ENCODE measurements at places on chromosomes 4 and X. TPM values are rescaled to one million over a fixed set of nuclear protein-coding genes. Genes with fewer than 3 reads are reported as not detected.

GRCh38 chrX:9628779-9629493 is 136.7 kb downstream of the GPR143 start:
- DNase-seq, result no peak

DNA sequence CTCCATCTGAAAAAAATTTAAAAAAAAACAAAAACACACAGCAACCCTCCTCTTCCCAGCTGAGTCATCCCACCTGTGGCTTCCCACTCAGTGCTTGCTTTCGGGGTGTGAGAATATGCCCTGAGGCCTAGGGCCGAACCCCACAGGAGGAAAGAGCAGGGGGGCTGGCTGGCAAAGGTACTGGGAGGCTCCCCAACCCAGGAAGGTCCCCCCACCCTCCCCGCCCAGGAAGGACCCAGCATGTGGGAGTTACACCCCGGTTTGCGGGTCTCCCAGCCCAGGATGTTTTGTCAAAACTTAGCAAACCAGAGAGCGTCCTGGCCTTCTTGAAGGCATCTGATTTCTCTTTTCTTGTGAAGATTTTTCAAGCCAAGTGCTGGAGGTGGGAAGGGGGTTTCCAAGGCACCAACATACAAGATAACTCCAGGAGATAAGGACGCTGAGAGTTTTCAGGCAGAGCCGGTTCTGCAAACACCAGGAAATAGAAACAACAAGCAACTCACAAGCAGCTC is 25.7 kb upstream of the CSF2RA start:
- DNase-seq, result no peak

GRCh38 chr4:106677213-106677612 is 308.6 kb upstream of the GIMD1 start:
- no peak for DNase-seq

The PLXNA3 gene
- polyA plus RNA-seq, result 17.0 TPM

DNA sequence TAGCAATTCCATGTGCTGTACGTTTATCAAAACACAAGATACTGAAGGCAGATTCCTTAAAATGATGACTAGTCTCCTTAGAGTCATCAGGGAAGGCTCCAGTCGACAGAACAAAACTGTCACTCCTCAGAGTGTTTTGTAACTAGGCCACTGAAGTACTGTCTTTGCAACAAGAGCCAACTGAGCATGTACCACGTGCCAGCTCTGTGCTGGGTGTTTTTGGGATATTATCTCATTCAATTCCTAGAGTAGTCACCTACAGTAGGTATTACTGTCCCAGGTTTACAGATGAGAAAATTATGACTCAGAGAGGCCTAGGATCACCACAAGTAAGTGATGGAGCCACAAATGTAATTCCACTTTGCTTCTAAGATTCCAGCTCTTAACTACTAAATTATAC is 18.3 kb upstream of the NUP54 start:
- no peak for DNase-seq

The RASL11B gene
- polyA plus RNA-seq, result 32.6 TPM

GRCh38 chr4:53005808-53006207 is 143.7 kb downstream of the RASL11B start:
- no peak for DNase-seq

The ATP8A1 gene
- polyA plus RNA-seq, result 10.0 TPM

GRCh38 chr4:17286752-17287460 is 225.0 kb downstream of the QDPR start:
- DNase-seq, result no peak

The STEEP1 gene
- polyA plus RNA-seq, result 22.9 TPM

The SMIM14 gene
- 83.6 TPM for polyA plus RNA-seq

DNA sequence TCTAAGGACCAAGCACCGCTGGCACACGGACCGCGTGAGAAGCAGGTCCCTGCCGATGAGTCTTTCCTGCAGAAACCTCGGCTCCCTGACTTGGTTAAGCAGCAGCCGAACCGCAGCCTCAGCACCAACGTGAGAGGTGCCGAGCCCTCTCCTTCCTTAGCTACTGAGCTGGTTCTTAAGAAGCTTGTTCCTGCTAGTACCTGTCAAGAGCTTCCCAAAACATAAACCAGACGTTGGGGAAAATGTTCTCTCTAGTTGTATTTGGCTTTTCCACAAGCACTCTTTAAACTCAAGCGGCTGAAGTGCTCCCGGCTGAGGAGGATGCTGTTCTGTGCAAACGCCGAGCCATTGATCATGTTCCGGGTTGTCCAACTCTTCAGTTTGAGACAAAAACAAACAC is 29.3 kb upstream of the TLR3 start:
- no peak for DNase-seq

The HTRA3 gene
- 163 TPM for polyA plus RNA-seq

- no peak for DNase-seq
Measured at GRCh38 chr4:185358959-185359358, 36.8 kb downstream of the LRP2BP start.

DNA sequence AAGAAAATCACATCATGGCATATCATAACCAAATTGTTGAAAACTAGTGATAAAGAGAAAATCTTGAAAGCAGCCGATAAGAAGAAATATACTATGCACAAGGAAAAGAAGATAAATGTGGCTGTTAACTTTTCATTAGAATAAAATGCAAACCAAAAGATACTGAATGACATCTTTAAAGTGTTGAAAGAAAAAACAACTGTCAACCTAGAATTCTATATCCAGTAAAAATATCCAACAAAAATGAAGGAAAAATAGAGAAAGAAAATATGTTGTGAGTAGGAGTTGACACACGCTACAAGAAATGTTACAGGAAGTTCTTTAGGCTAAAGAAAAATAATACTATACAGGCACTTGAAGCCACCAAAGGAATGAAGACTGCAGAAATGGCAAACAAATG is 82.0 kb downstream of the FAM184B start:
- DNase-seq, result no peak

- DNase-seq, result peak; percentile 80
Measured at GRCh38 chrX:150362599-150363481, at the start of gene MAMLD1. Gene MAMLD1 (plus strand): TSS chrX:150363317. CDS start chrX:150445517, 82,200 bp downstream.

GRCh38 chrX:111151764-111152163 is 55.8 kb downstream of the PAK3 start:
- no peak for DNase-seq

DNA sequence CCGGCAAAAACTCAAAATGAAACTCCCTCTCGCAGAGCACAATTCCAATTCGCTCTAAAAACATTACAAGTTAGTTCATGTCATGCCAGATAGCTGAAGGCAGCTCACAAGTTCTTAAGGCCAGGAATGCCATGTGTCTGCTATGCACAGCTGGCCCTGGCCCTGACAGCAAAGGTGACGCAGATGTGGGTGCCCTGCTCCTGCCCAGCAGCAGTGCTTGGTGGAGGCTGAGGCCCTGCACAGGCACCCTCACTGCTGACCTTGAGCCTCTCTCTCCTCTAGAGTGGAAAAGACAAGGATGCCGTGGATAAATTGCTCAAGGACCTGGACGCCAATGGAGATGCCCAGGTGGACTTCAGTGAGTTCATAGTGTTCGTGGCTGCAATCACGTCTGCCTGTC is 2.9 kb downstream of the S100P start:
- DNase-seq, result no peak

The SPANXA1 gene
- not detected for polyA plus RNA-seq

- no peak for DNase-seq
Measured at GRCh38 chrX:63525491-63525890, 174.4 kb upstream of the SPIN4 start.

GRCh38 chr4:5051278-5052203 is at the start of gene STK32B:
Gene STK32B (plus strand): TSS chr4:5051480.
- peak; percentile 66 for DNase-seq

- DNase-seq, result no peak
Measured at GRCh38 chr4:7487998-7488671, 53.4 kb upstream of the PSAPL1 start.

- no peak for DNase-seq
Measured at GRCh38 chr4:83221897-83222441, 62.6 kb downstream of the COQ2 start.

DNA sequence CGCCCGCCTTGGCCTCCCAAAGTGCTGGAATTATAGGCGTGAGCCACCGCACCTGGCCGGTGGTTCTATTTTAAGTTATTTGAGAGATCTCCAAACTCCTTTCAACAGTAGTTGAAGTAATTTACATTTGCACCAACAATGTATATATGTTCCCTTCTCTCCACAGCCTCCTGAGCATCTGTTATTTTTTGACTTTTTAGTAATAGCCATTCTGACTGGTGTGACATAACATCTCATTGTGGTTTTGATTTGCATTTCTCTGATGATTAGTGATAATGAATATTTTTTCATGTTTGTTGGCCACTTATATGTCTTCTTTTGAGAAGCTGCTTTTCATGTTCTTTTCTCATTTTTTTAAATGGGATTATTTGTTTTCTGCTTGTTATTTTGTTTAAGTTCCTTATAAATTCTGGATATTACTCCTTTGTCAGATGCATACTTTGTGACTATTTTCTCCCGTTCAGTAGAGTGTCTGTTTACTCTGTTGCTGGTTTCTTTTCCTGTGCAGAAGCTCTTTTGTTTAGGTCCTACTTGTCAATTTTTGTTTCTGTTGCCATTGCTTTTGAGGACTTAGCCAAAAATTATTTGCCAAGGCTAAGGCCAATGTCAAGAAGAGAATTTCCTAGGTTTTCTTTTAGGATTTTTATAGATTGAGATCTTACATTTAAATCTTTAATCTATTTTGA is 213.2 kb downstream of the ARHGAP24 start:
- DNase-seq, result no peak

DNA sequence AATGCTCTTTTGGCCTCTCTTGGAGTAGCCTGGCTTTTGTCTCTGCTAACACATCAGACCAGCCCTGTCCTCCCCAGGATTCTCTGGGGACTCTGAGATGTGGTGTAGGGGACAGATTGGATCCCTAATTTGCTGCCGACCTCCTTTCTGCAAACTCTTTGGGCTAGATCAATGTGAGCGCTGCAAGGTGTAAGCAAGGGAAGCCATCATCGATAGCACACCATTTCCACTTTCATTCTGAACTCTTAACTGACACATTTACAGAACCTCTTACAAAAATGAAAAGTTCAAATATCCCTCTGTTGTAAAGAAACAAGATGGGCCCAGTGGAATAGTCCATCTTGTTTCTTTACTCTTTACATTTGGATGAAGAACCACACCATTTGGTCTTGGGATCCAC is 46.6 kb downstream of the PGRMC2 start:
- DNase-seq, result no peak

DNA sequence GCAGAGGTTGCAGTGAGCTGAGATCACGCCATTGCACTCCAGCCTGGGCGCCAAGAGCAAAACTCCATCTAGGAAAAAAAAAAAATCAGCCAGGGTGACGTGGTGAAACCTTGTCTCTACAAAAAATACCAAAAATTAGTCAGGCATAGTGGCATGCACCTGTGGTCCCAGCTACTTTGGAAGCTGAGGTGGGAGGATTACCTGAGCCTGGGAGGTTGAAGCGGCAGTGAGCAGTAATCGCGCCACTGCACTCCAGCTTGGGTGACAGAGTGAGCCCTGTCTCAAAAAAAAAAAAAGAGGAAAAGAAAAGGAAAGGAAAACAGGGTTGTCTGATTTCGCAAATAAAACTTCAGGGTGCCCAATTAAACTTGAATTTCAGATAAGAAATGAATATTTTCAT is 106.1 kb downstream of the RBM47 start:
- DNase-seq, result no peak

- no peak for DNase-seq
Measured at GRCh38 chr4:7608046-7608445, 173.3 kb upstream of the PSAPL1 start.

The TEC gene
- polyA plus RNA-seq, result 0.67 TPM

- no peak for DNase-seq
Measured at GRCh38 chrX:121496966-121497365, 449.6 kb downstream of the GLUD2 start.

The FGF2 gene
- polyA plus RNA-seq, result 9.4 TPM

DNA sequence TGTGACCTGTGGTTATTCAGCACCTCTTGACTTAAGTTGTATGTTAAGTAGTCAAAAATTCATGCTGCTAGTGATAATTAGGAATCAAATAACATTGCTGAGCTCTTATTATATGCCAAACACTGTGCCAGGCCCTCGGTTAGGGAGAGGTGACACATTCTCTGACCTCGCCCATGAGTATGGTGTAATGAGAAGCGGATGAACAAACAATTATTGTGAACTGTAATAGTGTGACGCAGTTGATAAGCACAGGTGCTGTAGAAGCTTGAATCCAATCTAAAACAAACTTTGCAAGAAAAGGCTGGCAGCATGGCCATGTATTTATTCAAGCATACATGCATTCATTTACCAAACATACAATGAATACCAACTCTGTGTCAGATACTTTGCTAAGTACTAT is 303.5 kb upstream of the HS3ST1 start:
- no peak for DNase-seq

The ITIH6 gene
- polyA plus RNA-seq, result 0.05 TPM

- no peak for DNase-seq
Measured at GRCh38 chr4:158666892-158667291, 4.8 kb downstream of the C4orf46 start.

GRCh38 chrX:105837232-105837631 is 14.9 kb downstream of the NRK start:
- peak; percentile 87 for DNase-seq

GRCh38 chrX:139642241-139642927 is 65.6 kb downstream of the MCF2 start:
- DNase-seq, result no peak

The FGF13 gene
- 5.7 TPM for polyA plus RNA-seq
